Upper lobe of right lung (tissue), 1 donor: ENCODE measurements at places on chromosomes 2 and 18.

- H3K36me3 ChIP-seq, result no peaks in the 10 kb centered on the region
- no peak overlapping the region for H3K4me3 ChIP-seq
- no peak overlapping the region for H3K27ac ChIP-seq
- peaks cover 15% of the 10 kb centered on the region for H3K27me3 ChIP-seq
Measured at GRCh38 chr2:97703741-97704140, 9.6 kb upstream of the ZAP70 start.

DNA sequence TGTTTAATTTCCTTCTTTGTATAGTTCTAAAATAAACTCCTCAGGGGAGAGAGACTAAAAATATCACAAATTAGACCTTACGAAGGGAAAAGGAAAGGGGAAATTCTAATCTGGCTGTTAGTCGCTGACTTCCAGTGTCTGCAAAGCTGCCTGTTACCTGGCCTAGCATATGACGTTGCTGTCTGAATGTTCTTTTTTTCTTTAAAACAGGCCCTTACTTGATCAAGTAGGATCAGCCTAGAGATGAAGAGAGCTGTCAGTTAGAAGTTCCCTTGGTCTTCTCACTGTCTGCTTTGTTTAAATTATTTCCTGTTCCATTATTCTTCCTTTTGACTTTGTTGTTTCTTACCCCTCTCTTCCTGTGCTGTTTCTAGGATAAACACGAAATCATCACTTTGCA, 11.2 kb downstream of the NCK2 start:
- no peak for DNase-seq
- no peak overlapping the region for H3K4me3 ChIP-seq
- H3K27ac ChIP-seq, result no peak overlapping the region
- no peaks in the 10 kb centered on the region for H3K36me3 ChIP-seq
- no peaks in the 10 kb centered on the region for H3K27me3 ChIP-seq
- peaks cover 32% of the 10 kb centered on the region for H3K4me1 ChIP-seq

DNA sequence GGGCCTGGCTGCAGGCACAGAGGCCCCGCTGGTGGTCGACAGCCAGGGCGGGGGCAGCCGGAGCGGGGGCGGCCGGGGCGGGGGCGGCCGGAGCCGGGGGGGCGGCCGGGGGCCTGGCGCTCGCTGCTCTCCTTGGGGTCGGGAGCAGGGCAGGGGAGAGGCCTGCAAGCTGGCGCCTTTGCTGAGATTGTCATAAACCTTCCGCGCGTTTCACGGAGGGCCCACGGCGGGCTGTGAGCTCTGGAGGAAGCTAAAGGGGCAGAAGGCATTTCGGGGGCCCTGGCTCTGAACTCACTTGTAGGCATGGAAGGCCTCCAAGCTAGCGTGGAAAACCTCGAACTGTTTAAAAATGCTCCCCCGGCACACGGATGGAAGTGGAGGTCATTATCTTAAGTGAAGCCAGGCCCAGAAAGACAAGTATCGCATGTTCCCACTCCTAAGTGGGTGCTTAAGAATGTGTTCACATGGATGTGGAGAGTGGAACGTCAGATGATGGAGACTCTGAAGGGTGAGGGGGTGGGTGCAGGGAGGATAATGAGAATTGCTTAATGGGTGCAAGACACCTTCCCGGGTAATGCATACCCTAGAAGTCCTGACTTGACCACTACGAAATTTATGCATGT, 629 bp downstream of the PRELID3A start:
- no peaks in the 10 kb centered on the region for H3K27me3 ChIP-seq
- no peaks in the 10 kb centered on the region for H3K36me3 ChIP-seq
- H3K4me1 ChIP-seq, result no peaks in the 10 kb centered on the region
- peak overlapping the region; percentile 88 for H3K27ac ChIP-seq
- DNase-seq, result peak; percentile 75

- no peak for DNase-seq
- no peak overlapping the region for H3K4me3 ChIP-seq
- H3K4me1 ChIP-seq, result no peaks in the 10 kb centered on the region
- no peaks in the 10 kb centered on the region for H3K27me3 ChIP-seq
- H3K36me3 ChIP-seq, result no peaks in the 10 kb centered on the region
Measured at GRCh38 chr2:161044095-161044865, 115.9 kb upstream of the TANK start.

DNA sequence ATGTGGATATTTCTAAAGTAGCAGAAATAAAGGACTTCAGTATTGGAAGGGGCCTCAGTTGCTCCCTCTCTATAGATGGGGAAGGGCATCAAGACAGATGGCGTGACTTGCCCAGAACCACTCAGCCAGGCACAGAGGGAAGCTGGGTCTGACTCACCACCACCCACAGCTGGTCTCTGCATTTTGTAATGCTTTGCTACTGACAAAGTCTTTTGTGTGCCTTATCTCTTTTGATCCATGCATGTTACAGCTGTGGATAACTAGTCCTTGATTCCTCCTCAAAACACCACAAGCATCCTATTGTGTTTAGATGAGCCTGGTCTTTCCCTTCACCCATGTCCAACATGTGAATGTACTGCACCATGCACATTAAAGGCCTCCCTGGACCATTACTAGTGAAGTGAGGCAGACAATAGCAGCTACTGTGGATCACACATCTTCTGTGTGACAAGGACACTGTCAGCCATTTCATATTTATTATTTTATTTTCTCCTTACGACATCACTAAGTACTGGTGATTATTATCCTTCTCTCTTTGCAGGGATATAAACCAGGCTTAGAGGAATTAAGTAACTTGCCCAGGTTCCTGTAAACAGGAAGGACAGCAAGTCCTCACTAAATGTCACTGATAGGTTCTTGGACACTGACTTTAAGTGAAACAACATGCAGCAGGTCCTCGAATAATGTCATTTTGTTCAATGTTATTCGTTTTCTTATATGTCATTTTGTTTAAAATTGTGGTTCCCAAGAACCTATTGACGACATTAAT, 29.6 kb upstream of the IL37 start:
- no peaks in the 10 kb centered on the region for H3K27me3 ChIP-seq
- no peaks in the 10 kb centered on the region for H3K36me3 ChIP-seq
- H3K4me1 ChIP-seq, result no peaks in the 10 kb centered on the region
- H3K27ac ChIP-seq, result no peak overlapping the region

DNA sequence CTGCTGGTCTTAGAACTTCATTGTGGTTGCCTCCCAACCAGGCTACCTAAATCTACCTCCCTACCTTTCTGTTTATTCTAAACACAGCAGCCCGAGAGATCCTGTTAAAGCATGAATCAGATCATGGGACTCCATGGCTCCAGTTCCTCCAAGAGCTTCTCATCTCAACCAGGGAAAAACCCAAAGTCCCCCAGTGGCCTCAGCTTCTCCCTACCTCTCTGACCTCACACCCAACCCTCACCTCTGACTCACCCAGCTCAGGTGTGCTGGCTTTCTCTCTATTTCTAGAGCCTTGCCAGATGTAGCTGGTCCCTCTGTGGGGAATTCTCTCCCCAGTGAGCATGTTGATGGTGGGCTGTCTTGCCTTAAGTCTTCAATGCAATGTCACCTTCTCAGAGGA, 93.8 kb upstream of the COPS8 start:
- H3K36me3 ChIP-seq, result no peaks in the 10 kb centered on the region
- no peak overlapping the region for H3K27ac ChIP-seq
- no peaks in the 10 kb centered on the region for H3K27me3 ChIP-seq

- no peaks in the 10 kb centered on the region for H3K27me3 ChIP-seq
- H3K27ac ChIP-seq, result no peak within 1 kb of the TSS
- DNase-seq, result no peak
- H3K36me3 ChIP-seq, result no peaks in the 10 kb centered on the region
- H3K4me3 ChIP-seq, result no peak within 1 kb of the TSS
Measured at GRCh38 chr2:70935468-70936164, at the start of gene ATP6V1B1. TSS of gene ATP6V1B1 (plus strand) at chr2:70935900. CDS start at chr2:70935955, 55 bp downstream.
